ENCODE measurements at places on chromosomes 11 and 22. TPM values are rescaled to one million over a fixed set of nuclear protein-coding genes. Genes with fewer than 3 reads are reported as not detected.

The LRP4 gene
- total RNA-seq = 3.1 TPM

The SOX6 gene
- 4.5 TPM for total RNA-seq

The KCTD14 gene
- 1.4 TPM for total RNA-seq

The C11orf52 gene
- total RNA-seq = 3.1 TPM

The DRD4 gene
- total RNA-seq = 0.71 TPM

The MAJIN gene
- total RNA-seq = not detected

The OR52M1 gene
- total RNA-seq = not detected

The PARVB gene
- 76.2 TPM for total RNA-seq

The TRIM22 gene
- 58.5 TPM for total RNA-seq

The TMEM132A gene
- 6.7 TPM for total RNA-seq

The OOSP2 gene
- total RNA-seq = not detected

The MRGPRE gene
- total RNA-seq = not detected

The ANKK1 gene
- 0.13 TPM for total RNA-seq

The NXPE2 gene
- total RNA-seq = not detected

The AGBL2 gene
- 0.42 TPM for total RNA-seq

The ESAM gene
- total RNA-seq = 84.0 TPM

The CHRDL2 gene
- 0.67 TPM for total RNA-seq

The FADD gene
- 29.3 TPM for total RNA-seq
